ENCODE measurements at places on chromosomes 4 and X.

DNA sequence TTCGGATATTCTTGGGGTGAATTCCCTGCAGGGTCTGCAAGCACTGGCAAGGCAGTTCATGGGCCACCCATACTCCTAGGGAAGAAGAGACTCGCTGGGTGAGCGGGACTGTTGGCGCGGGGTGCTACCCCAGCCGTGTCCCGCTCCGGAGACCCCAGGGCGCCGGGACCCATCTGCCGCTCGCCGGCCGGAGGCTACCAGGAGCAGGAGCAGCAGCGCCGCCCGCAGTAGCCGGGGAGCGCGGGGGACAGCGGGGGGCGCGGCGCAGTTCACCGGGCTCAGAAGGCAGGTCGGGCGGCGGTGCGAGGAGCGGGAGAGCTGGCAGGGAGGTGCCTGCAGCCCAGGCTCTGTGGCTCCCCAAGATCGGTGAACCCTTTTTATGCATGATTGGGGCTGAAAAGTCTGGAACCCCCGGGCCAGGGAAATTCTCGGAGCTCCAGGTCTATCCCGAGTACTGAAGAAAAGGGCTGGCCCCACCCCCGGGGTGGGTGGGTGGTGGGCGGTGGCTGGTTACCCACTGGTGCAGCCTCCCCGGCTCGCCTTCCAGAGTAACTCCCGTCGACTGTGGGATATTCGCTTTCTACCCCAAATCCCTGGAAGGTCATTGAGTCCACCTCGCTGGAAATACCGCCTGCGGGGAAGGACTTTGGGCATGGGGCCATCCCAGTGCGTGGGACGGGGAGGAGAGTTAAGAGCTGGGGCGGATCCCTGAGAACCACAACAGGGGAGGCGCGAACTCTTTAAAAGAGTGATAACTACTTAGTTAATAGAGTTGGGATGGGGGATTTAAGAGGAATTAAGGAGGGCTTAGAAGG is 37.6 kb downstream of the PF4 start:
- DNase-seq, result no peak

DNA sequence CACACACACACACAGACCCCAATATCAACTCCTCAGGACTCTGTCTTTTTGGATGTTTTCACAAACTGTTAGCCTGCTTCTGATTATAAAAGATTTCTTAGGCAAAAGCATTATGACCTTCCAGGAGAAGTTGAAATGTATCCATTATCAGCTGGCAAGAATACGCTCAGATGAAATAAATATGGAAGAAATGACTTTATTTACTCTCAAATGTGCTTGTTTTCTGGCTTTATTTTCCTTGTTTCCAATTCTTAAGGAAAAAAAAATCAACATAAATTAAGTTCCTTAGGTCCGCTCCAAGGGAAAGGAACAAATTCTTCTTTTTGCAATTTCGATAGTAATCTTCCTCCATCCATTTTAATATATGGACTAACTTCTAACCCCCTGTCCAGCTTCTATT is 175.6 kb upstream of the HCCS start:
- no peak for DNase-seq

- DNase-seq, result no peak
Measured at GRCh38 chrX:149493567-149494562, 11.2 kb downstream of the IDS start.

- DNase-seq, result no peak
Measured at GRCh38 chr4:79923281-79923680, 149.7 kb downstream of the ANTXR2 start.

GRCh38 chrX:124229374-124229773 is 103.1 kb upstream of the TEX13D start:
- DNase-seq, result no peak

DNA sequence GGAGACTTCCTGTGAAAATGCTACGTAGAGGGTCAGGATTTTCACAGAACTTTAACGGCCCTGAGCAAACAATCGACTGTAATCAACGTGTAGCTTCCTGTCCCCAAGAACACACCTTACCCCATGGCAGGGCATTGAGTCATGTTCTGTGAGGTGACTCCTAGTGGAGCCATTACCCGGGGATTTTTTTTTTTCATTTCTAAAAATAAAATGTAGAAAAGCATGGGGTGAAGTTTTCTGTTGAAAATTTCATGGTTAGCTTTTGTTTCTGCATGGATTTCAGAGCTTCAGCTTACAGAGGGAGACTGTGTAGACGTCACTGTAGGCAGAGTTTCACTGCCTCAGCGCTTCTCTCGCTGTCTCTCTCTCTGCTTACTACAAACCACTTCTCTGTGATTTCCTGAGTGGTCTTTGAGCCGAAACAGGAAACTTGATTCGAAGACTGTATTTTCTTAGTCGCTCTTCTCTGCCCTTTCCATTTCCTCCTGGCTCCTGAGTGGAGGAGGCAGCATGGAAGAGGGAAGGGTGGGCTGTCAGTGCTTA is 111.7 kb downstream of the NFKB1 start:
- DNase-seq, result no peak

DNA sequence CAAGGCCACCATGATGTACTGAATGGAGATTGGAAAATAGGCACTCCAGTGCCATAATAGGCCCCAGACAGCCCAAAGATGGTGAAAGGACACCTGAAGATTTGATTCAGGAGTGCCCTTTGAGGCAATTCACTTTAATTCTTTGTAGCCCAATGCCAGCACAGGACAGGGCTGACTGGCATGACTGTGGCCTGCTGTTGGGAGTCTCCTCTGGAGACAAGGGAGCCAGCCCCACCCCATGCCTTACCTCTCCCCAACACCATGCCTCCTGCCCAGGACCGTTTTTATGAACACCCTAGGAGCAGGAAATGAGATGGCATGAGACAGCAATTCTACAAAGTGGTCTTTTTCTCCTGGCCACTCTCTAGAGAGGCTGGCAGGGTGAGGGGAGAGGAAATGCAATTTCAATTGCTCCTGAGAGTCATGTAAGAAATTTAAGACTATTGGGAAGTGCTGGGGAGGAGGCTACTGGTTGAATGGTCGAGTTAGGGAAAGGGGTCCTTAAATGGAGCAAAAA is 94.2 kb upstream of the MAMLD1 start:
- DNase-seq, result no peak

- no peak for DNase-seq
Measured at GRCh38 chrX:69285881-69286564, 120.8 kb upstream of the PJA1 start.

- DNase-seq, result no peak
Measured at GRCh38 chr4:81215931-81216330, 909 bp upstream of the PRKG2 start.

GRCh38 chr4:93749292-93749761 is 79.2 kb upstream of the ATOH1 start:
- no peak for DNase-seq

- DNase-seq, result no peak
Measured at GRCh38 chr4:126361287-126361686, 1046.5 kb downstream of the FAT4 start.

DNA sequence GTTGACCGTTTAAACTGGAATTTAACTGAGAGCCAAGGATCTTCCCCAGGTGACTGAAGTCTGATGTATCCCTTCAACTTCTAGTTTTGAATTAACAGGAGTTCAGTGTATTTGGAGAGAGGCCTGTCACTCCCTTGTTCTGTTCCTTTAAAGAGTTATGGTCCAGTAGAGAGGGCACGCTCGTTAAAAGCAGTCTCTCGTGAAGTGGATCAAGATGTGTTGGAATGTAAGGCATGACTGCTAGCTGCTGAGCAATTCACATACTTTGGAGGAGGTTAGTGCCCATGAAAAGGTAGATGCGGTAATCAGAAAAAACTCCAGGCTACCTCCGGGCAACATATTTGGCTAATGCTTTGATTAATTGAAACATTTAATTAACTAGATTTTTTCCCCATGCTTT is 65.7 kb downstream of the SHROOM2 start:
- DNase-seq, result no peak

GRCh38 chr4:63218856-63219255 is 1190.4 kb downstream of the TECRL start:
- DNase-seq, result no peak

DNA sequence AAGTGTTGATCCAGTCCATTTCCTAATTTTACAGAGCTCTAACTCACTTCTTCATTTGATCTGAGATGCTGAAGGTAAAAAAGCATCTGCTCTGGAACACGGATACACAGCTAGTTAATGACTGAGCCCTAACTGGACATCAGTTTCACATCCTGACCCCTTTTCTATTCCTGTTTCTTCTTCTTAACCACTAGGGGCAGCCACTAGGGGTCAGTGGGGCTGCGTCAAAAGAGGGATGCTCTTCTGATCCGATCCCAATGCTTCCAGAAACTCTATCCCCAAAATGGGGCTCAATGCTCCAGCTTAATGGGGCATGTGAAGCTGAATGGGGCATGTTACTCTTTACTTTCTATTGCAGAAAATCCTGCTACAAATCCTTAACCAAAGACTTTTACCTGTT is 33.4 kb upstream of the PHKA2 start:
- DNase-seq, result peak; percentile 1

GRCh38 chr4:147220833-147221232 is 260.1 kb upstream of the EDNRA start:
- DNase-seq, result no peak

- DNase-seq, result no peak
Measured at GRCh38 chr4:154425514-154425913, 66.1 kb downstream of the DCHS2 start.

DNA sequence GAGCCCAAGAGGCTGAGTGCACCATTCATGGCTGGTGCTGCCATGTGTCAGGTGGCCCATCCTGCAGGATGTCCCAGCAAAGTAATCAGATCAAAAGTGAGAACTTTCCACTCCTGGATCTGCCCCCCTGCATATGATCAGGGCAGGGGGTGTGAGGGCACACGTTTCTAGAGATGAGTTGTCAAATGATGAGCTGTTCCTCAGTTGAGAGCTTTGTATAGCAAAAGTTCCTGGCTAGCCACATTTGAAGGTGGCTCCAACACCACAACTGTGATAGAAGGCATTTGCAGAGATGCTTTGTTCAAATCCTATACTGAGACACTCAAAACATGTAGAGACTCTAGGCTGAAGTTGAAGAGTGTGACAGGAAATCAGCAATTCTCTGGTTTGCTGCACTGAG is 501.8 kb downstream of the BCOR start:
- no peak for DNase-seq

DNA sequence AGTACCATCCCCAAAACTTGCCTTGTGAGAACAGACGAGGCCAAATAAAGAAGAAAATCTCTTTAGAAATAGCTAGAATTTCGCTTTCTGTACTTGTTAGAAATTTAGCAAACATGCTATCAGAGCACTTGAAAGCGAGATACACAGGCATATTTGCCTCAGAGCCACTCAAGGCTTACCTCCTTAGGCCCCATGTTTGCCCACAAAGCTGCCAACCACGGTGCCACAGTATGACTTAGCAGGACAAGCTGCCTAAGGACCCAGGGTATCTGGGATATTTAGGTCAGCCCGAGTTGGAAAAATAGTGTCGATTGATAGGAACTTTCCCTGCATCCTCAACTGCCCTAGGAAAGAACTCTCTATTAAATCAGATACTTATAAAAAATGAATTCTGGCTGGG is 24.2 kb downstream of the NDNF start:
- DNase-seq, result no peak

DNA sequence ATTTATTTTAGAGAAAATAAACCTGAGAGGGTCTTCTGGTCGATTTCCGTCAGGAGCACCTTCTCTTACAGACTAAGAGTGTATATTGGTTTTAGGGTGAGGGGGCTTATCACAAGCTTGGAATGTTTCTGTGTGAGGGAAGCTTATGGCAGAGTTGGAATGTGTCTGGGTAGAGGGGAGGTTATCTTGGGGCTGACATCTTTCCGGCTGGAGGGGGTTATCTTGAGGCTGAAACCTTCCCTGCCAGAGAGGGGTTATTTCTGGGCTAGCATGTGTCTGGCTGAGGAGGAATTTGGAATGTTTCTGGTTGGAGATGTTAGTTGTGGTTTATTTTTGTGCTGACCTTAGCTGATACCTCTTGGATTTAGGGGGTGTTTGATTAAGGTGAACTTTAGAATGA is 1312.1 kb downstream of the ADGRL3 start:
- no peak for DNase-seq

DNA sequence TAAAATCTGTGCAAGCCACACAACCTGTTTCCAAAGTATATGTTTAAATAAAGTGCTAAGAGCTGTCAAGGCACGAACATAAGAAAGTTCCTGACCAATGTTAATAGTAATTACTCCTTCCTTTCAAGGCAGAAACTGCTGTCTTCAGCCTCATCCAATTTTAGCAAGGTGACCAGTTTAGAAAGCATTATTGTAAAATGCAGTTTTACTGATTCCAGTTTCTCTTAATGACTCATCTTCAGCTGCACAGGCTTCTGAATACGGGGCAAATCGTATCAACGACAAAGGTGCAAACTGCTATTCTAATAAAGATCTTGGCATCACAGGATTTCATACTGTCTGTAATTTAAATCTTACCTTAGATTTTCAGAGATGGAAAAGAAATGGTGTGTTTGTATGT is 87.5 kb downstream of the PPP3CA start:
- no peak for DNase-seq

DNA sequence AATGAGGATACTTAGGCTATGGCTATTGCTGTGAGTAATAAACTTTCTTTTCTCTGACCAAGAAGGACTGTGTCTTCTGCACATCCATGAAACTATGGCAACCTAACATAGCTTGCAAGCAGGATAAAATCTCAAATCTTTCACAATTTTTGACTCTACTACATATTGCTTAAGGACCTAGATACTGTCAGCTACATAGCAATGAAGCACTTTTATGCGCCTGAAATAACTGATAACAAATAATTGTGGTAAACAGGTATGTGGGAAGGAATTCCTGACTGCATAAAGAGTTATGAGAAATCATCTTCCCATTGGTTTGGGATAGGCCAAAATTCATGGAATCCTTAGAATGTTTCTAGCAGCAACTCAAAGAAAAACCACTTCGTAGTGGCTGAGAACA is 41.2 kb upstream of the PDGFC start:
- no peak for DNase-seq

GRCh38 chr4:17117746-17118145 is 219.3 kb upstream of the LDB2 start:
- DNase-seq, result no peak

DNA sequence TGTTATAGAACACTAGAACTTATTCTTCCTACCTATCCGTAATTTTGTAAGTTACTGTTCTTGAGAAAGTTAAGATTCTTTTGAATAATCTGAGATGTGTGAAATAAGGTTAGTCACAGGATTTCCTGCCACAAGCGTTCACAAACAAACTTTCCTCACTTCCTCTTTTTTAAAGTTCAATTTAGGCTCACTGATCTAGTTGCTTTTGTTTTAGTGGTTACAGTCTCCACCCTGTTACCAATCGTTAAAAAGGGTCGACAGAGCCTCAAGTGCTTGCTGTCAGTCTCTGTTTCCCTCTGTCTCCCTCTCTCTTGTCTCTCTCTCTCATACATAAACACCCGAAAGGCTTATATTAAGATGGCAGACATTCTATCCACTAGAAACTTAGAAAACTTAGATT is 35.9 kb upstream of the STK26 start:
- no peak for DNase-seq

- peak; percentile 8 for DNase-seq
Measured at GRCh38 chrX:9464435-9465371, at the start of gene TBL1X. TBL1X (plus strand) TSS chrX:9465058; CDS start chrX:9653587, 188,529 bp downstream.

DNA sequence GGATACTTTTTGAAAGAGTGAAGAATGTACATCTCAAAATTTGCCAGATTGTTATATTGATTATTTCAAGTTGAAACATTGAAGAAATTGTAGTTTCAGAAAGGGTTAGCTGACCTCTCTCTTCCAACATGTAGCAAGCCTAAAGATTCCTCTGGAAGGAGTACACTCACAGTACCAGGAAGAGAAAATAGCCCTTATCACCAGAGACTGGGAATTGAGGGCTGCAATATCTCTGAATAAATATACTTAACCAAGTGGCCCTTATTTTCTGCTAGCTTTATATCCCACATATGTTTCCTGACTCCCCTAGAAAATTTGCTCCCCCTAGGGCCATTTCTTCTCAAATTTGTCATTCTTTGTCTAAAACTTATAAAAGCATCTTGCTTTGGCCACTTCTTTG is 332.2 kb downstream of the GASK1B start:
- DNase-seq, result no peak

All from COR-L47 (cell line).